ENCODE measurements at places on chromosomes 12 and 14.

DNA sequence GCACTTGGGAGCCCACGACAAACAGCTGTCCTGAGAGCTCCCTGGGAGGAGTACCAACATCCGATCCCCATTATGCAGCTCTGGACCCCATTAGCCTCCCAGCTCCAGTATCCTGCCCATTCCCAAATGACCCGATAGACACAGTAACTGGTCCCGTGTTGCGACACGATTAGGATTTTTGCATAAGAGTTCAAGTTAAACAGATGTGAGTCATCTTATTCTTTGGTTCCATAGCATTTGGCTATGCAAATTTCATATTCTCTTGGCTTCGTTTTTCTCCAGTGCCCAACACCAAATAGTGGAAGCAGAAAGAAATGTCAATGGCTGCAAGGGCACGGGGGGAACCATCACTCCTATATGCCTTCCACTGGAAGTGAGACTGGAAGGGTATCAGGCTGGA lies 43.0 kb upstream of the LRRC10 start:
- no peak for DNase-seq

DNA sequence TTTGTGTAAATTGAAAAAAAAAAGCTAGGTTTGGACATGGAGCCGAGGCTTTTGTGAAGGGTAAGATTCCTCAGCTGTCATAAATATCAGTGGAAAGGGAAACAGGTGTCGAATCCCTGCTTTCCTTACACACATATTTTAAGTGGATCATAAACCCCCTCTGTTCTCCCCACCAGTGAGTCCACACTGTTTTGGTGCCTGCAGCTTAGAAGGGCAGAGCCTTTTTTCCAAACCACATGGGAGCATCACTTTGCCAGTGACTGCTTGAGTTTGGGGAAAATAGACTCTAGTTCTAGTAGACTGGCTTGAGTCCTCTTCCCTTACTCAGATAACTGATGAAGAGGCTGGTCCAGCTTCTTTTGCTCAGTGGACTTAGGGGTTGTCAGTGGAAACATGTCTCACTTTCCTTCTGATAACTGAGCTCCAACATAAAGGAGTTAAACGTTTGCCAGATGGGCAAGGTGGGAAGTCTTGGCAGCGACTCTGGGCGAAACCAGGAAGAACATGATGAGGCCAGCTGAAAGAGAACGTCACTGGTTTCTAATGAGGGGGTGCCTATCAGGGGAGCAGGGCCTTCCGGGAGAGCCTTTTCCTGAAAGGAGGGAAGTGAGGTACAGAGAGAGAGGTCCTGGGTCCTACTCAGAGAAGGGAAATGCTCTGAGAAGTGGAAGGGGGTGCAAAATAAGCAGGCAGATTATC lies 168.1 kb upstream of the PARP11 start:
- DNase-seq = no peak

- no peak for DNase-seq
Observed at GRCh38 chr12:118429688-118430383, 53.5 kb downstream of the SUDS3 start.

DNA sequence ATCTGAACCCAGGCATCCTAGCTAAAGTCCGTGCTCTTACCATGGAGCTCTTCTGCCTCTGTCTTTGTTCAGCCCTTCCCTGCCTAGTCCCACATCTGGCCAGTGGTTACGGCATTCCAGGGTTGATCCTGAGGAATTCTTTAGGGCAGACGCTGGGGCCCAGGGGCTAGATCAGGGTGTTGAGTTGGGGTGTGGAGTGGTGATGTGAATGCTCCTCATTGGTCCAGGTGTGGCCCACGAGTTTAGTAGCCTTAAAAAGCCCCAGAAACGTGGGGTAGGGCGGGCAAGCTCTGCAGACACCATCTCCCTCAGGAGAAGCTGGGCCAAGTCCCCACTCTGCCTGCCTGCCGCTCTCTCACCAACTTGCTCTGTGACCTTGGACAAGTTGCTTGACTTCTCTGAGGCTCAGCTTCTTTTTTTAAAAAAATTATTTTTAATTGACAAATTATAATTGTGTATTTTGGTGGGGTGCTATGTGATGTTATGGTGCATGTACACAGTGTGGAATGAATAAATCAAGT lies 9.0 kb upstream of the SERPINA6 start:
- DNase-seq = no peak

GRCh38 chr14:59679872-59680271 lies 103.3 kb upstream of the CCDC175 start:
- DNase-seq = no peak

Data from HFF-Myc (cell line).